ENCODE measurements at places on chromosomes 3 and 15. TPM values are rescaled to one million over a fixed set of nuclear protein-coding genes. Genes with fewer than 3 reads are reported as not detected.

The RETNLB gene
- polyA plus RNA-seq = not detected

The RHO gene
- polyA plus RNA-seq = 0.06 TPM

The SENP8 gene
- polyA plus RNA-seq = 7.9 TPM

The POU1F1 gene
- polyA plus RNA-seq = 0.14 TPM

The AHSG gene
- polyA plus RNA-seq = 0.69 TPM

The CLSTN2 gene
- polyA plus RNA-seq = 1.5 TPM

The ASB14 gene
- polyA plus RNA-seq = 0.67 TPM

The GRAMD1C gene
- 38.6 TPM for polyA plus RNA-seq

The CSTA gene
- 0.37 TPM for polyA plus RNA-seq

The SPATA12 gene
- 0.07 TPM for polyA plus RNA-seq

The ZBED2 gene
- 0.30 TPM for polyA plus RNA-seq

The PTPN23 gene
- 19.0 TPM for polyA plus RNA-seq

The CCDC33 gene
- 3.9 TPM for polyA plus RNA-seq

The ACKR2 gene
- polyA plus RNA-seq = 1.9 TPM

The VIPR1 gene
- 0.93 TPM for polyA plus RNA-seq

The STRIT1 gene
- polyA plus RNA-seq = 1.9 TPM

The VILL gene
- 10.0 TPM for polyA plus RNA-seq

The TUSC7 gene
- polyA plus RNA-seq = not detected

The CTXND1 gene
- 10.8 TPM for polyA plus RNA-seq

The RLBP1 gene
- not detected for polyA plus RNA-seq

The TMEM45A gene
- 23.4 TPM for polyA plus RNA-seq

The CYP1A1 gene
- 0.07 TPM for polyA plus RNA-seq

The SMARCC1 gene
- 130 TPM for polyA plus RNA-seq

The TM6SF1 gene
- polyA plus RNA-seq = 2.0 TPM

The CPLX3 gene
- not detected for polyA plus RNA-seq

The ZNF80 gene
- 0.06 TPM for polyA plus RNA-seq

The NEK10 gene
- 2.2 TPM for polyA plus RNA-seq

The TRIM71 gene
- polyA plus RNA-seq = 7.3 TPM

The GOLGA6D gene
- 0.11 TPM for polyA plus RNA-seq

The POPDC2 gene
- 4.5 TPM for polyA plus RNA-seq

The CPN2 gene
- polyA plus RNA-seq = 0.65 TPM

The ATP13A5 gene
- 0.11 TPM for polyA plus RNA-seq

The DPPA4 gene
- 2.2 TPM for polyA plus RNA-seq

The SLC24A5 gene
- 0.52 TPM for polyA plus RNA-seq

The CLRN1 gene
- polyA plus RNA-seq = not detected

The PLA2G4E gene
- not detected for polyA plus RNA-seq

The SLC12A8 gene
- polyA plus RNA-seq = 6.2 TPM

The BCHE gene
- polyA plus RNA-seq = 12.2 TPM

The FAM81A gene
- polyA plus RNA-seq = 19.0 TPM

The IGSF11 gene
- polyA plus RNA-seq = 4.0 TPM

The CEP19 gene
- polyA plus RNA-seq = 5.9 TPM
